ENCODE measurements at places on chromosomes 6 and 20. TPM values are rescaled to one million over a fixed set of nuclear protein-coding genes. Genes with fewer than 3 reads are reported as not detected.

DNA sequence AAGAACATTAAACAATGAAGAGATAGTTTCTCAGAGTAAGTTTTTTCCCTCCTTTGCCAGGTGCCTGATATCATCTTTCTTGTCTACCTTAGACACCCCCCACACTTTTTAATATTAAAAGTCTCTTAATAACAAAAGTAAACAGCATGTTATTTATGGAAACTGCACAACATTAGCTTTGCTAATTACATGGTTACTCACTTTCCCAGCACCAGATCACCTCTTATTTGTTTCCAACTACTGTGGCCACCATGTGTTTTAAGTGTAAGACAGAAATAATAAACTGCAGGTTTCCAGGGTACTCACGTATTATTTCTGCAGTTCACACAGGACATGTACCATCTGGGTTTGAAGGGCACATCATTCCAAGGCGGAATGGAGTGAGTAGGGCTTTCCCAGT lies 125.0 kb downstream of the TRMT11 start:
- peaks cover 3% of the 10 kb centered on the region for H3K4me1 ChIP-seq
- H3K4me3 ChIP-seq: no peak overlapping the region
- DNase-seq: no peak

DNA sequence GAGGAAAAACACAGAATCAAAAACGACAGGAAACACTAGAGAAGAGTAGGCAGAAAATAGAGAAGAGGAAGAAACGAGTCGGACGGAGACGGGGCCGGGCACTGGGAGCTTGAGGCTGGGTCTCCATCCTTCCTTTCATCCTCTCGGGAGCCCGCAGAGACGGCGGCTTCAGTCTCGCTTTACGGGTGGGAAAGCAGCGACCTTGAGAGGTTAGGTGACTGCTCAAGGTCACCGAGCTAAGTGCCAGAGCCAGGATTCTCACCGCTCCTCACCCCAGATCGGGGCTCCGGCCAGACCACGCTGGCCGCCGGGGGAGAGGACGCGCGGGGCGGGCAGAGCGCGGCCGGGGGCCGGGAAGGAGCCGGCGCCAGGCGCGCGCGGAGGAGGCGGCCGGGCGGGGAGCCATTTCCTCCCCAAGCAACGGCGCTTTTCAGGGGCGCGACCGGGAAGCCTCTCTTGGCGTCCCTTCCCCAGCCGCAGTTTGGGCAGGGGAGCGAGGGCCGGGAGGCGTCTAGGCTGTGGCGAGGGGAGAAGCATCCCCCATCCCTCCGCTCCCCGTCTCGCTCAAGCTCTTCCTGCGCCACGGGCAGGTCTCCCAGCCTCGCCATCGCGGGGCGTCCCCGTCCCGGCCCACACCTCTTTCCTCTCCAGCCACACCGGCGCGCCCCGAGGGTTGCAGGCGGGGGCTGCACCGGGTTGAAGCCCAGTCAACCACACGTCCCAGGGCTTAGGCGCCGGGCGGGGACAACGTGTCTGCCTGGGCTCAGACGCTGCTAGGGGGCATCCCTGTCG lies 24.1 kb upstream of the MAP3K7 start:
- H3K4me3 ChIP-seq: peak overlapping the region; percentile 59
- H3K36me3 ChIP-seq: no peaks in the 10 kb centered on the region
- H3K4me1 ChIP-seq: peaks cover 11% of the 10 kb centered on the region
- peak overlapping the region; percentile 73 for H3K27ac ChIP-seq

DNA sequence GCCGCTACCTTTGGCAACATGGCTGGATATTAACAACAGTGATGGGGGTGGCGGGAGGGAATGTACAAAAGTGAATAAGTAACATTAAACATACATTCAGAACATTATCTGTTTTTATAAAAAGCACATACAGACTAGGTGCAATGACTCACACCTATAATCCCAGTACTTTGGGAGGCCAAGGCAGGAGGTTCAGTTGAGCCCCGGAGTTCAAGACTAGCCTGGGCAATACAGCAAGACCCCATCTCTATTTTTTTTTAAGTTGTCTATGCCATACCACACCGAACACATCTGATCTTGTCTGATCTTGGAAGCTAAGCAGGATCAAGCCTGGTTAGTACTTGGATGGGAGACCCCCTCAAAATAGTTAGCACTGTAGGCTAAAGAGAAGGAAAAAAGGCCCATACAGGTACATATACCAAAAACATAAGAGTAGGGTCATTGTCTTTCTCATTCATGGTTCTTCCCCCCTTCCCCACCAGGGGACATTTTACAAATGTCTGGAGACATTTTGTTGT lies 1.7 kb upstream of the HCK start:
- DNase-seq: no peak
- peaks cover 50% of the 10 kb centered on the region for H3K27me3 ChIP-seq
- no peak overlapping the region for H3K27ac ChIP-seq
- no peaks in the 10 kb centered on the region for H3K36me3 ChIP-seq

DNA sequence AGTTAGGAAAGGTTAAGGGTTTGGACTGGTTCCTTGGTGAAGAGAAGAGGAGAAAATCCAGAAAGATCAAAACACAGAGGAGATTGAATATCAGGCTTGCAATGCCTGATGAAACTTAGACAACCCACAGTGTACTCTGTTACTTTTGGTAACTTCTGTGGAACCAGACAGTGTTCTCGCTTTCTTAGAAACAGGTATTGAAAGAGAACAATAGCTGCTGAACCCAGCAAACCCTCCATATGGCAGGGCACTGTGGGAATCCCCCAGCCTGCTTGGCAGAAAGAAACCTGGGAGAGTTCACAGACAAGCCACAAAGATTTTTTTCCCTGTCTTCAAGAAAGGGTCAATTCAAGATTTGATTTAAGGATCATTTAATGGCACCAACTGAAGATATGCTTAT lies 342.8 kb downstream of the FOXA2 start:
- H3K27ac ChIP-seq: no peak overlapping the region
- no peak for DNase-seq

DNA sequence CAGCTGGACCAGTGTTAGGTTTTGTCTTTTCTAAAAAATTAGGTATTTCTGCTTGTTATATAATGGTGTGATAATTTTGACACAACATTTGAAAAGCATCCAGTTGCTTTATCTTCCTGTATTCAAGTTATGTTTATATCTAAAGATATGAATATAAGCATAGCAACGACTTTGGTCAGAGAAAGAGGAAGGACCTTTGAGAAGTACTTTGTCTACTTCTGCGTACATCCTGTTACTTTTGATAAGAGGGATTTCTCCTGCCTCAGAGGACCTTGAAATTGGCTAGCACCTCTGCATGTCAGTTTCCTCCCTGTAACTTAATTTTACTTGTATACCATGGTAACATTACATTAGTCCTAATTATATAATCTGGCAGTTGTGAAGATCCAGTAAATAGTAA lies 24.8 kb downstream of the PHF20 start:
- H3K36me3 ChIP-seq: peaks cover 15% of the 10 kb centered on the region
- no peaks in the 10 kb centered on the region for H3K4me1 ChIP-seq
- no peaks in the 10 kb centered on the region for H3K27me3 ChIP-seq

PACRG gene
- 1.8 TPM for total RNA-seq

DNA sequence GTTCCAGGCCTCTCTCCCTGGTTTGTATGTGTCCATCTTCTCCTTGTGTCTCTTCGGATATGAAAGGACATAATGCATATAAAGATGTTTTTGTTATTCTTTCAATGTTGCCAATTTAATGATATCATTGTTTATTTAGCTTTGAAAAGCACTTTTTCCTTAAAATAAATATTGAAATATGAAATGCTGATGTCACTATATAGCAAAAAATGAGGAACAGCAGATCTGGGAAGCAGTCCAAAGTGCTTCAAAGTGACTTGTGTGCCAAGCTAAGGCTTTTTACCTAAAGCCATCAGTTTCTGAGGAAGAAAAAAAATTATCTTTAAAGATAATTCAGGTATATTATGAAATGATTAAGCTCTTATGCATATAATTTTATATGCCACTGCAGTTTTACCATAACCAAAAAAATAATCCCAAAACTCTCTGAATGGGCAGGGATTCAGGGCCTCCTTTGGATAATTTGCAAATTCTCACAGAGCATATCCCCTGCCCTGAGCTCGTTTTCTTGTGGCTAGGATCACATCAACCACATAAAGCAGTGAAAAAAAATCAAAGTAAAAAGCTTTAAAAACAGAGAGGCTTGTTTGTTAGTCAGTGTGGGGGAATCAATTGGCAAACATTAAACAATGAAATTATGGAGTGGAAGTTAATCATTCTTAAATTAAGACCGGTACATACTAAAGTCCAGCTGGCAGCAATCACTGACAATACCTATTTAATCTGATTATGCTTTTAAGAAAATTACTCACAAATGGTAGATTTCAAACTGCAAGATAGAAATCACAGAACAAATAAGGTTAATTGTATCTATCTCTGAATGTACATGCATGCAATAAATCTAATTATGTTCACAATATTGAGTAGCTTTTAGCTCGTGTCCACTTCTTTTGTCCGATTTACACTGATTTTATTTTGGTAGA lies 1027.9 kb upstream of the ADGRB3 start:
- no peak overlapping the region for H3K27ac ChIP-seq
- DNase-seq: peak; percentile 47
- no peaks in the 10 kb centered on the region for H3K36me3 ChIP-seq
- H3K4me3 ChIP-seq: no peak overlapping the region

GRCh38 chr6:168208402-168208801 lies 111.2 kb downstream of the DACT2 start:
- H3K4me1 ChIP-seq: peaks cover 9% of the 10 kb centered on the region
- H3K27ac ChIP-seq: no peak overlapping the region
- H3K36me3 ChIP-seq: no peaks in the 10 kb centered on the region
- peak; percentile 55 for DNase-seq
- no peak overlapping the region for H3K4me3 ChIP-seq

DNA sequence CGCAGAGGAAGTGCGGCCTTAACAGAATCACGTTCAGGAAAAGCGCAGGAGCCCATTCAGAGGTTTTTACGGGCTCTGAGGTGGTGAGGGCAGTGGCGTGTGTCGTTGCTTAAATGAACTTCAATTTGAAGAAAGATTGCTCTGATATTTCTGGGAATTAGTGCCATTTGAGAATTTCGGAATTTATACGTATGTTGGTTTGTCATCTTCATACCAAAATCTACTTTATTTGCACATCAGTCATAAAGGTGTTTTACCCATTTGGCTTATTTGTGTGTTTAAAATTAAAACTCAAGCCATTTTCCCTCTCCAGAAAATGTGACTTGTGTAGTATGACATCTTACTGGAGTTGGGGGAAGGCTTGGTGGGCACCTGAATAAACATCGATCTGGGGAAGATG lies 48.1 kb upstream of the TULP4 start:
- no peaks in the 10 kb centered on the region for H3K27me3 ChIP-seq
- peaks cover 10% of the 10 kb centered on the region for H3K36me3 ChIP-seq
- H3K4me3 ChIP-seq: no peak overlapping the region

DNA sequence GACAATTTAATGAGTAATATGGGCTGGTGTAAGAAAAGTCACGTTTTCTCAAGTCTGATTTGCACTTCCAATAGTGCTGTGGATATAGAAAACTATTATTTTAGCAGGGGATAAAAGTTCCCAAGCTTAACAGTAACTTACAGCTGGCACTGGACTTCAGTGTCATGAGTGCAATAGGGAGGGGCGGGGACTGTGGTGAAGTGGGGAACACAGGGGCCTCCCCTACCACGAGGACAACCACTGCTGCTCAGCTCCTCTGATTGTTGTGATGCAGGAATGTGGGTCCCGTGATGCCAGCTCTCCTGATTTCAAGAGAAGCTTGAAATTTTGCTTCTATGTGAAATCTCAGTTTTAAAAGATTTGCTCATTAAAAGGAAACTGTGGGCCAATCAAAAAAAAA lies 24.0 kb downstream of the SLC13A3 start:
- no peaks in the 10 kb centered on the region for H3K27me3 ChIP-seq
- H3K4me1 ChIP-seq: peaks cover 9% of the 10 kb centered on the region
- no peaks in the 10 kb centered on the region for H3K36me3 ChIP-seq
- DNase-seq: no peak

PRRT1 gene
- 0.18 TPM for total RNA-seq

- no peaks in the 10 kb centered on the region for H3K27me3 ChIP-seq
- no peak overlapping the region for H3K27ac ChIP-seq
- H3K4me1 ChIP-seq: peaks cover 3% of the 10 kb centered on the region
- H3K36me3 ChIP-seq: no peaks in the 10 kb centered on the region
- no peak overlapping the region for H3K4me3 ChIP-seq
Measured at GRCh38 chr6:54058236-54058635, 53.0 kb upstream of the MLIP start.

GRCh38 chr6:127186889-127187288 lies 68.4 kb downstream of the RSPO3 start:
- H3K27me3 ChIP-seq: no peaks in the 10 kb centered on the region
- no peaks in the 10 kb centered on the region for H3K4me1 ChIP-seq
- H3K27ac ChIP-seq: no peak overlapping the region
- no peak for DNase-seq

RXRB gene
- total RNA-seq: 22.9 TPM

- no peak for DNase-seq
- no peak overlapping the region for H3K27ac ChIP-seq
- no peak overlapping the region for H3K4me3 ChIP-seq
- no peaks in the 10 kb centered on the region for H3K27me3 ChIP-seq
Measured at GRCh38 chr20:14717134-14717999, 380.0 kb upstream of the FLRT3 start.

ME1 gene
- total RNA-seq: 1.9 TPM

BCLAF1 gene
- total RNA-seq: 159 TPM

- H3K27ac ChIP-seq: no peak within 1 kb of the TSS
- H3K27me3 ChIP-seq: peaks cover 22% of the 10 kb centered on the region
- peaks cover 5% of the 10 kb centered on the region for H3K4me1 ChIP-seq
- peak; percentile 28 for DNase-seq
- peak within 1 kb of the TSS; percentile 29 for H3K4me3 ChIP-seq
Measured at GRCh38 chr6:71886184-71887005, at the start of gene RIMS1. Gene RIMS1, plus strand, starts transcription at chr6:71886550. Its CDS starts 474 bp downstream, at chr6:71887024.

ZBTB9 gene
- 4.7 TPM for total RNA-seq

Data from muscle of leg (tissue), 16 donors.